Smooth muscle cell of the brain vasculature (primary cell): ENCODE measurements at places on chromosomes 5 and 9.
A peak's percentile ranks its signal among the peaks of the same experiment; 100 is the strongest.

DNA sequence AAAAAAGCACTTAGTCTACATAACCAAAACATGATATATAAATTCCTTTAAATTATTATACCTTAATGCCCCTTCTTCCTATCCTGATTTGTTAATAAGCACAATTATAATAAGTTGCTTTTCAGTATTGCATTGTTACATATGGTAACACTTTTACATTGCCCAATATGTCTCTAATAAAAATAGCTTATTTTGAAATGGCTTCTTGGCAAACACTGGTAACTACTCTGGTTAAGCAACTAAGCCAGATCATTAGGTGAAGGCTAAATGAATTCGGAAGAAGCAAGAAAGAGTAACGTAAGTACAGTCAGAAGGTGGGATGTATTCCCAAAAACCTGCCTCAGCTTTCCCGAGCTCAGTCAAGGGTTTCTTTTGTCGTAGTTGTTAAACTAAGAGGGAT is 85.3 kb downstream of the TTC39B start:
- DNase-seq = no peak

DNA sequence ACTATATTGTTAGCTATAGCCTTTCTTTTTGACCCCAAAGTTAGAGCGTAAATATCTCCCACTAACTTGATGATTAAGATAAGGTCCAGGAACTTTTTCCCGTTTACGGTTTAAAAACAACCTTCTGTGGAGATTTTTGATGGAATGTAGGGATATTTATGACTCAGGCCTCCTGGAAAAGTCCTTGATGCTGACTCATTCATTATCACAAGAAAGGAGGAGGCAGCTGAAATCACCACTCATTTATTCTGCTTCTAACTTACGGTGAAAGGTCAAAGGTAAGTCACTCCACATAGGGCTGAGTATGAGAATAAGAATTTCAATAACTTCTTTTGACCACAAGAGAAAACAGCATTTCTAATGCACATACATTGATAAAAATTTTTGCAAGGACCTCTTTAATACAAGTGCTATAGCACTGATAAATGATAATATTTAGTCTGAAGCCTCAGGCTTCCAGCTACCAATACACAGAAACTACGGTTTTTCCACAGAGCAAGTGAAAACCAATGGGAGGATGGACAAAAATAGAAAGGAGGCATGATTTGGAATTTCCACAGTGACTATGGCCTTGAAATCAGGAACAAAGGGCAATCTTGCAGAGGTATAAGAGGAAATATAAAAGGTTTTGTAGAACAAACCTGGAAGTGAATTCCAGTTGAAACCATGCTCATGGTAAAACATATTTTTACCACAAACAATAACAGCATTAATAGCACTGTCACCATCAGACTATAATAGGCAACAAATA is 146.5 kb downstream of the PPP2R2B start:
- DNase-seq = peak; percentile 39

DNA sequence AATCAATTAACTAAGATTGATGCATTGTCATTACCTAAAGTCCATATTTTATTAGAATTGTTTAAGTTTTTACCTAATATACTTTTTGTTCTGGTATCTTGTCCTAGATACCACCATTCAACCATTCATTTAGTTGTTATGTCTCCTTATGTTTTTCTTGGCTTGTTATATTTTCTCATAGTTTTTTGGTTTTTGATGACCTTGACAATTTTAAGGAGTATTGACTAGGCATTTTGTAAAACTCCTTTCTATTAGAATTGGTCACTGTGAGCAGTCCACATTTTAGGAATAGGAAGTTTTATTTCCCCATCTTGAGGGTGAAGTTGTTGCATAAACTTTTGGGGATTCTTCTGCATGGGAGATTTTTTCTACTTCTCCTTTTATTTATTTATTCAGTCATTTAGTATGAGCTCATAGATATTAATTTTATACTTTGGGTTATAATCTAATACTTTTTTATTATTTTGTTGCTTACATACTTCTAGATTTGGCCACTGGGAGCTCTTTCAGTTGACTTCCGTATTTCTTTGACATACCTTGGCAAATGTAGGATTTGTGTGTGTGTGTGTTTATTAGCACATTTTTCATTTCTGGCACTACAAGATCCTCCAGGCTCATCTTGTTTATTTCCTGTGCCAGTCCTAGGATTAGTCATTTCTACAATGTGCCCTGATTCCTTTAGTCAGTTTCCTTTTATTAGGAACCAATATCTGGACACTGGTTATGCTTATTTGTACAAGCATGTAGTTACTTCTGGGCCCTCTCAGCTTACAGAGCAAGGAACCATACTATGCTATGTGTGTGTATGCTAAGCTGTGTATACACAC is 134.9 kb upstream of the CDKN2B start:
- no peak for DNase-seq

GRCh38 chr5:2101685-2102084 is 219.0 kb upstream of the IRX4 start:
- no peak for DNase-seq

DNA sequence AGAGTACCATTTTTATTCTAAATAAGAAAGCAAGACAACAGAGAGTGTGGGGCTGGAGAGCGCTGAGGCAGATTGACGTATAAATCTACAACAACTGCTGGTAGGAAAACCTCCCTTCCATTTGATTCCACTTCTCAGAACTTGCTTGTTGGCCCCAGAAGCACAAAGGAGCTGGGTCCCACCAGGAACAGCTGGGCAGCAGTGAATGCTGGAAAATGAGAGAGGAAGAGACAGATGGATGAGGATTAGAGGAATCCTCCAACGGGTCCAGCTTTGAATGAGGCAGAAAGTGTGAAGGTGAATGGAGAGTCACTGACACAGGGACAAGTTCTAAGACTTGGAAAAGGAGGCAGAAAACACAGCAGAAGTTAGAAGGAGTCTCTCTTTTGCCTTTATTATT is 14.8 kb downstream of the TAS2R1 start:
- no peak for DNase-seq

DNA sequence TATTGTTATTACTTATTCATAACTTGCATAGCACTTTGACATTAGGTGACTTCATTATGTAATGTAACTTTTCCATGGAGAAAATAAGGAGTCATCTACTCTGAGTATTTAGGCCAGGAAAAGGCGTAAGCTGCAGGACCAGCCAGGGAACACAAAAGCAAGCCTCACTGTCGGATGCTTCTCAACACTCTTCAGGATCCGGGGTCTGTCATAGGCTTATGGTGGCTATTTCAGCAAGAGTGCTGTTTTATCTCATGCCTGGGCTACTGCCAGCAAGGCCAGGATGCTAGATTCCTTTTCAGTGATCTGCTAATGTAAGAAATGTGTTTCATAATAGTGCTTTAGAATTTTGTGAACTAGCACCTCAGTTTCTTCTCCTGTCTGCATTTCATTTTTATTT is 162.4 kb downstream of the CHSY3 start:
- no peak for DNase-seq

DNA sequence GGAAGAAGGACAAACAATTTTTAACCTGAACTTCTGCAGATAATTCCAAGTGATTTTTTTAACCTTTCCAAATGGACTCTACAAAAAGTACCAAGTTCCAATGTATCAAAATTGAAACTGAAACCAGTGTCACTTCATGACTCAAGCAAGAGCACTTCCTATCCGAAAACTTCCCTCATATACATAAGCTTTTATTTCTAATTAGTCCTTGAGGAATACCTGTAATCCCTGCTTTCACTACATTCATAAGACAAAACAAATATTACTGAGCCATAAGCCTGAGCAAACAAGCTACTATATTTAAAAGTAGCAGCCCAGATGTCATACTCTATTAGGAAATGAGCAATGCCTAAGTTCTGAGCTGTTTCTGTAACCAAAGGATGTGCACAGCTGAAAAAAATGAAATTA is 224.4 kb downstream of the EBF1 start:
- no peak for DNase-seq

GRCh38 chr9:136528716-136529341 is 17.0 kb downstream of the NOTCH1 start:
- DNase-seq = no peak

DNA sequence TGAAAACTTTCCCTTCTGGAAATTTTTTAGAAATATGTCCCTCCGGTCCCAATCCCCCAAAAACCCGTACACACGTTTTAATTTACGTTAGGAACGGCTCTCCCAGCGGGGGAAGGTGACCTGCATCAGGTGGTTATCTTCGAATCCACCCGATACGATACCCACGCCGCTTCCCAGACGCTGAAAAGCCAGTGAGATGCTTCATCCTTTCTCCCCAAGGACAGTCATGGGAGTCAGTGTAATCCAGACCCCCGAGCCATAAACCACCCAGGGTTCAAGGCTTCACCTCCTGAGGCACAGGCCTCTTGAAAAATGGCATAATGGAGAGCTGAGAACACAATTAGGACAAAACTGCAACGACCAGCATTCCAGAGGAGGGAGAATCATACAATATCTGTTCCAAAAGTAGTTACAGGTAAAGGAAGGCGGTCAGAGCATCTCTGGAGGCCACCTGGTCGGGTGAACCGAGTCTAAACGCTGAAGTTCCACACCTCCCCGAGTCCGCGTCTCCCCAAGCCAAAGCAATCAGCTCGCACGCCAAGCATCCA is 857 bp downstream of the FAM169A start:
- DNase-seq = no peak

DNA sequence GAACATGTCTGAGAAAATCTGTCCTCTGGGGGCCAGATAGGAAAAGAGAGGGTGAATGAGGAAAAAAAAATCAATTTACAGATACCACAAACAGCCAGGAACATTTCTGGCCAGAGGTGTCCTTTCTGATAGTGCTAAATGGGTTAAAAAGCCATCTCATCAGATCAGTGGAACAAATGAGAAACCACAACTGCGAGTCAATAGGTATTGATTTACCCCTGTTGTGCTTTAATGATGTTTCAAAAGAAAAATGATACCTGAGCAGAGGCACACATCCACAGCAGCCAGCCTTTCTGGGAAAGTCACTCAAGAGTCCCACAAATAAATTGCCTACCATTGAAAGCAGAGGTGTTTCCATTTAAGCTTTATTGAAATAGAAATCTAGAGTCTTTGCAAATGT is 79.3 kb upstream of the PTGER4 start:
- no peak for DNase-seq
